Astrocyte of the spinal cord (primary cell): ENCODE measurements at places on chromosomes 16 and 17.

GRCh38 chr17:6105649-6106007, 35.4 kb downstream of the WSCD1 start:
- DNase-seq: no peak

DNA sequence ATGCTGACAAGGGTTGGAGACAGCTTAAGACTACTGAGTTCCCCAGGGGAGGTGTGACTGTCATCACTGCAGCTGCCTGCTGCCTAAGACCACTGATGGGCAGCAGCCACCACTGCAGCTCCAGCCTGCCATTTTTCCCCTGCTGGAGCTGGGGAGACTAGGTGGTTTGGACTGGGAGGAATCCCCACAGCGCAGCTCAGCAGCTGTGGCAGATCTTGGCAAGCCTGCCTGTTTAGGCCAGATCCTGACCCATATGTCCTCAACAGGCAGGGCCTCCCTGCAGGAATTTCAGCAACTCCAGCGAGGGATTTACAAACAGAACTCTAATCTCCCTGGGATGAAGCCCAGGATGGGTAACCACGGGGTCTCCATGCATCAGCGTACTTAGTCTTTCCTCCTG, 356.4 kb upstream of the TOM1L1 start:
- no peak for DNase-seq

GRCh38 chr16:5951486-5951885, 853.9 kb upstream of the EEF2KMT start:
- no peak for DNase-seq

- no peak for DNase-seq
These were observed 11.4 kb upstream of the MC1R start for GRCh38 chr16:89907055-89907814.

DNA sequence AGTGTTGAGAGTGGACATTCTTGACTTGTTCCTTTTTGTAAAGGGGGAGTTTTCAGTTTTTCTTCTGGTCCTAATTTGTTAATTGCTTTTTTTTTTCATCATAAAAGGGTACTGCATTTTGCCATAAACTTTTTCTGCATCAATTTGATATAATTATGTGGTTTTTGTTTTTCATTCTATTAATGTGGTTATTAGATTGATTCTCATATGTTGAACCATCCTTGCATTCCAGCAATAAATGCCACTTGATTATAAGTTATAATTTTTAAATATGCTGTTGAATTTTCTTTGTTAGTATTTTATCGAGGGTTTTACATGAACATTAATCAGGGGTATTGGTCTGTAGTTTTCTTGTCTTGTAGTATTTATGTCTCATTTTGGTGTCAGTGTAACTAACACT, 87.2 kb upstream of the SMIM36 start:
- DNase-seq: no peak

GRCh38 chr16:28062847-28063521, 530 bp downstream of the GSG1L start:
- no peak for DNase-seq

DNA sequence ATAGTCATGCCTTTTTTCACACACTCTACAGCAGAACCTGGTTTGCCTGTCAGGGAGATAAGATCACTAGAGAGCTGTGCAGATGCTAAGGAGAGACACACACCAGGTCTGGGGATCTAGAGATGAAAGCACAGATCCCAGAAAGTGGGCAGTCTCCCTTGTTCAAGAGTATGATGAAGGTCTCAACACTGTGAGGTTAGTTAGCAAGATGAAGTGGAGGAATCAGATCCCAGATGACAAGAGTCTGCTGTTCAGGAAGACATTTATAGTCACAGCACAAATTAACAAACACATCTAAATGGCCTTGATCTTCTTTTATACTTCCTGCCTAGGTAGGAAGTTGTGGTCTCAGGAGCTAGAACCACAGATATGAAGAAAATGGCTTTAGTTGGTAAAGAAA, 23.4 kb upstream of the SKAP1 start:
- DNase-seq: no peak

- DNase-seq: peak; percentile 59
These were observed 5.0 kb downstream of the CORO6 start for GRCh38 chr17:29617481-29618271.

DNA sequence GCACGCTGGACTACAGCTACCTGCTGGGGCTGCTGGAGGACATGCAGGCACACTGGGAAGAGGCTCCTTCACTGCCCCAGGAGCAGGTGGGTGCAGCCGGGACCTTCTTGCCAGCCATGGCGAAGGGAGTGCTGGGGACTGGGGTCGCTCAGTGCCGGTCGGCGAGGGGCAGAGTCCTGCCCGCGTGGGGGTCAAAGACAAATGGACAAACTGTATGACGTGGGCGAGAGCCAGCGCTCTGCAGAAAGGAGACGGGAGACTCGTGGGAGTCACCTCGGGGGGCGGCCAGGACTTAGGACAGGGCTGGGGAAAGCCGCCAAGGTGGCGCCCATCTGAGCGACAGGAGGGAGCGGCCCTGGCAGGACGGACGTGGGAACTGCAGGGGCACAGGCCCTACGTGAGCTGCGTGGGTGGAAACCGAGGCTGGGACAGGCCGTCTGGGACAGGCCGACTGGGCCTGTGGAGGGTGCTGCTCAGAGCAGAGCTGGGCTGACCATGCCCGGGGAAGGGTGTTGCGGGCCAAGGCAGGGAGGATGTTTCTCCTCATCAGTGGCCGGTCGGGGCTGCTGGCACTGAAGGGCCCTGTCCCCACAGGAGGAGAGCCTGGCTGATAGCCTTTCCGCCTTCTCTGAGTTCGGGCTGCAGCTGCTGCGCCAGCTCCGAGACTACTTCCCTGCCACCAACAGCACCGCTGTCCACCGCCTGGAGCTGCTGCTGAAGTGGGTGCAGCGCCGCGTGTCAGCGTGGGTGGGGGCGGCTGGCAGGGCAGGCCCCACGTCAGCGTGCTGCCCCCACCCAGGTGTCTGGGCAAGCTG, 8.0 kb downstream of the TSR3 start:
- DNase-seq: no peak

DNA sequence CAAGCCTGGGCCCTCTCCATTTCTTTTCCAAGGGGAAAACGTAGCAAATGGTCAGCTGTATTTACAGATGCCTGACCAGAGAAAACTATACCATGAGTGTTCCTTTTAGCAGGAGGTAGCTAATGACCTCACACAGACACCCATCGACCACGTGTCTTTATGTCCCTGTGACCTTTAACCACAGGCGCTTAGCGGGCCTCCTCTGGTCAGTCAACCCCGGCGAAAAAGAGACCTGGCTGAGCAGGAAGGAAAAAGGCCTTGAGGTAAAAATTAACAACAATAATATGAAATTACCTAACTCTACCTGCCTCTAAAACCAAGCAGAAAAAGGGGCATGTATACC, 9.1 kb downstream of the NUDT16L1 start:
- no peak for DNase-seq

DNA sequence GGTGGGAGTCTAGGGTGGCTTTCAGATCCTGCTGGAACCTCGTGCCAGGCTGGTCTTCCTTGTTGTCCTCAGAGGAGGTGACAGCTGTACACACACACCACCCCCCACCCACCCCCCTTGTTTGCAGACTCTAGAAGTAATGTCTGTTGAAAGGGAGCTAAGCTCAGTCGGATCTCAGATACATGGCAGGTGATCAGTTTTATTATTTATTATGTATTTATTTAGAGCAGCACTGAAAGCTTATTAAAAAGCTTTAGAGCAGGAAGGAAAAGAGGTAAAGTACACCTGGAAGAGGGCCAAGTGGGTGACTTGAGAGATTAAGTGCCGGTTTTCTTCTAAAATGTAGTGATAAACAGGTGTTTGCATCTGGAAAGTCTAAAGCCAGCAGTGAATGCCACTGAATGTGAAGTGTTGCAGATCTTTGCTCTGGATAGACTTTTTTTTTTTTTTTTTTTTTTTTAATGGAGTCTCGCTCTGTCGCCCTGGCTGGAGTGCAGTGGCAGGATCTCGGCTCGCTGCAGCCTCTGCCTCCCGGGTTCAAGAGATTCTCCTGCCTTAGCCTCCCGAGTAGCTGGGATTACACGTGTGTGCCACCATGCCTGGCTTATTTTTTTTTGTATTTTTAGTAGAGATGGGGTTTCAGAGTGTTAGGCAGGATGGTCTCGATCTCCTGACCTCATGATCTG, 40.2 kb downstream of the FOXK2 start:
- DNase-seq: no peak

DNA sequence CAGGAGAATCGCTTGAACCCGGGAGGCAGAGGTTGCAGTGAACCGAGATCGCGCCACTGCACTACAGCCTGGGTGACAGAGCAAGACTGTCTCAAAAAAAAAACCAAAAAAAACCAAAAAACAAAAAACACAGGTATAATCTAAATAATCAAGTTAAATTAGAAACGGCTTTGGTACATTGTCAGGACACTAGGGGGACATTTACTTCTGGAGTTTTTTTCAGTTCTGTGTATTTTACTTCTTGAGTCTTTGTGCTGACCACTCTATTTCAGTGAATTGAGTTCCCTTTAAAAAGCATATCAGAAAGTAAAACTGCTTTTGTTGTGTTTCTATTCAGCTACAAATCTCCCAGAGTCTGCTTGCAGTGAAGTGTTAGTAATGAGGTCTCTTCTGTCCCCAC, 36.3 kb downstream of the DHRS7B start:
- DNase-seq: no peak

- DNase-seq: peak; percentile 69
These were observed 10.3 kb upstream of the SAMD14 start for GRCh38 chr17:50139950-50140885.

DNA sequence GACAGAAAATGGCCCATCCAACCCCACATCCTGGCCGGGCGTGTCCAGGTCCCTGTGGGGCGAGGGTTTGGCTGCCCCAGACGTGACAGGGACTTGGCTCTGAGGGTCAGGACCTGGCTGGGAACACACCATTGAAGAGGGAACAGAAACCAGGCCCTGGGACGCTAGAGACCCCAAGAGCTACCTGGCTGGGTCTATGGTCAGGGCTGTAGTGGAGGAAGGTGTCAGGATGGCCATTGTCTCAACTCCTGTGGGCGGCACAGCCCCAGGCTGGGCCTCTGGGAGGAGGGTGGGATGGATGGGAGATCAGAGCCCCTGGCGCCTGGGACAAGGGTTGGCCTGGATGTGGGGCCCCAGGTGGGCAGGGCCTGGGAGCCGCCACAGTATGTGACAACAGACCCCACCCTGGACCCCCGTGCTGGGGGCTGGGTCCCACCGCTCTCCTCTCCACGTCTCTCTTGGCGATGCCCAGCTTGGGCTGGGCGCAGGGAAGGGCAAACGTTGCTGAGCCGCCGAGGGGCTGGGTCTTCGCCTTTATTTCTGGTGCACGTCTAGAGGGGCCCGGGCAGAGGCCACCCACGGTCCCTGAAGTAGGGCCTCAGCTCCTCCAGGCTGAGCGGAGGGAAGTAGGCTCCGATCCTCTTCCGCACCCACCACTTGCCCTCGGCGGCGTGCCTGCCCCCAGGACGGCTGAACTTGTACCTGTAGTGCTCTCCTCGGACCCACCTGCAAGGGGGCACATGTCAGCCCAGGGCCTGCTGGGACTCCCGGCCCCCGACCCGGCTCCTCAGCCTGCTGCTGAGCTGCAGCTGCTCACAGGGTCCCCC, 53.7 kb upstream of the GNG13 start:
- no peak for DNase-seq

DNA sequence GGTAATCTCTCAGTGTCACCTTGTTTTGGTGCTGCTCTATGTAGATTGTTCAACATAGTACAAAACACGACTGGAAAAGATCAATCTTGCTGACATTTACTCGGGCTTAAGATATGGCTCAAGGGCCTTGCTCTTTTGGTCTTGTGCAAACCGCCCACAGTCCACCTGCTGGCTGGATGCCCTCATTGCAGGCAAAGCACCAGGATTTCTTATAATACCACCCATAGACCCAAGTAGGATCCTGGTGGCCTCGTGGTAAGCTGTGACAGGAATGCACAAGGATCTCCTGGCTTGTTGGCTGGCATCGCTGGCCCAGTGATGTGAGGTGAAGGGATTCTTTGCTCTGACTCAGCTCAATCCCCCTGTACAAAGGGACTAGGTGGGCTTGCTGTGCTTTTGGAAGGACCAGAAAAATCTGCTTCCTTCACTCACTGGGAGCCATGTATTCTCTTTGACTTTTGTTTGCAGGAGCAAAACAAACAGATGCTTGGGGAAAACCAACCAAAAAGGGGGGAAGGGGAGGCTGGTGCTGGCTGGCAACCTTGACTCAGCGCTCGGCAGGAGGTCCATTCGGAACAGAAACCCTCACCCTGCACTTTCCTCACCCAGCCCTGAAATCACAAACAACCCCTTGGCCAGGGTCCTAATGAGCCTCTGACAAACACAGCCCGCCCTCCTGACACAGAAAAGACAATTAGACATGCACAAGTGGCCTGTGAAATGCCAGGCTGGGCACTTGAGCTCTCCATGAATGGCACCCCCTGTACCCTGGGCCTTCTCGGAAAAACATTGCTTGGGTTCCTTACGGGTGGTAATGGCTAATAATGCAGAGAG, 36.6 kb upstream of the MED9 start:
- peak; percentile 63 for DNase-seq

- no peak for DNase-seq
These were observed 45.3 kb upstream of the CORO6 start for GRCh38 chr17:29667969-29668368.

DNA sequence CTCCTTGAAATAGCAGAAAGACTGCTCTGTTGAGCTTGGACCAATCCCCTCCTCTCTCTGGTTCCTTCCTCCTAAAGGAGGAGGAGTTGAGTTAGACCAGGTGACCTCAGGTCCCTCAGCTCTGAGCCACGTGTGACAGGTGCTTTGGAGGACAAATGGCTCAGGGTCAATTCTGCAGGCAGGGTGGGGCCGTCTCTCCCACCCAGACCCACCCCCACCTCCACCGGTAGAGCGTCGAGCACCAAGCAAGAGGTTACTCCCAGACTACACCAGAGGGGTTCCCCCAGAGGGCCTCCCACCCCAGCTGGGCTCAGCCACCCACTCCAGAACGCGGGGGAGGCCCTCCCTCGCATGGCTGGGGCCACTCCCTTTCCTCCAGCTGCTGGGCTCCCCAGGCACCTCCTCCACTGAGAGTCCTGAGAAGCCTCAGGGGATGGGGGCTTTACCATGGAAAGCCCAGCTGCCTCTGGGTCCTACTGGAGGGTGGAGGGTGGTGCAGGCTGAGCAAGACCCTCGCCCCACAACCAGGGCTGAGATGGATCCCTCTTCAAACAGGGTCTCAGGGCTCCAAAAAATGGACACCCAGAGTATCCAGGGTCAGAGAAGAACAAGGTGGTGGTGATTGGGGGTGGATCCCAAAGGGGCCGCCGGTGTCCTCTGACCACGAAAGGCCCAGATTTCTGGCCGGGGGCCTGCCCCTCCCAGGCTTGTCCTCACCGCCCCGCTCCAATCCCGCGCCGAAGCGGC, 7.6 kb downstream of the MYO1C start:
- DNase-seq: peak; percentile 29

DNA sequence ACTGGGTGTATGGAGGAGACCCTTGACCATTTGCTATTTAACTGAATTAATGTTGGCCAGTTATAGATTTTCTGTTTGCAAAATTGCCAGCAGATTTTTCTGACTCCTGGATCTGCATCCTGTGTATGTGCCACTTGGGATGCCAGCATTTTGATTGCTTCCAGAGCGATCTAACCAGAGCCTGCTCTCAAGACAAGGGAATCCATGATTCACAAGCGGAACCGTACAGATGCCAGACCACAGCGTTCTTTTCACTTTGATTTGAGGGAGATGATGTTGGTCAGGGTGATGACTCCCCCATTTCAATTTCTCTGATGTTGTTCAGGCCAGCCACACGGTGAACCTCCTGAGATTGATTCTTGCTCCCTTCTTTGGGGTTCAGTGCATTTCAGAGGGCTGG, 228.7 kb downstream of the CDH13 start:
- no peak for DNase-seq
